Esophagus muscularis mucosa (tissue), 4 donors: ENCODE measurements at places on chromosomes 11 and 22.

- DNase-seq: no peak
These were observed 26.7 kb downstream of the SYT9 start for GRCh38 chr11:7278314-7278917.

GRCh38 chr11:69343401-69344321, 49.7 kb downstream of the MYEOV start:
- peak; percentile 68 for DNase-seq

- DNase-seq: peak; percentile 98
These were observed 61.5 kb downstream of the ENDOD1 start for GRCh38 chr11:95150956-95151684.

GRCh38 chr11:109507836-109508561, 86.0 kb downstream of the C11orf87 start:
- no peak for DNase-seq

DNA sequence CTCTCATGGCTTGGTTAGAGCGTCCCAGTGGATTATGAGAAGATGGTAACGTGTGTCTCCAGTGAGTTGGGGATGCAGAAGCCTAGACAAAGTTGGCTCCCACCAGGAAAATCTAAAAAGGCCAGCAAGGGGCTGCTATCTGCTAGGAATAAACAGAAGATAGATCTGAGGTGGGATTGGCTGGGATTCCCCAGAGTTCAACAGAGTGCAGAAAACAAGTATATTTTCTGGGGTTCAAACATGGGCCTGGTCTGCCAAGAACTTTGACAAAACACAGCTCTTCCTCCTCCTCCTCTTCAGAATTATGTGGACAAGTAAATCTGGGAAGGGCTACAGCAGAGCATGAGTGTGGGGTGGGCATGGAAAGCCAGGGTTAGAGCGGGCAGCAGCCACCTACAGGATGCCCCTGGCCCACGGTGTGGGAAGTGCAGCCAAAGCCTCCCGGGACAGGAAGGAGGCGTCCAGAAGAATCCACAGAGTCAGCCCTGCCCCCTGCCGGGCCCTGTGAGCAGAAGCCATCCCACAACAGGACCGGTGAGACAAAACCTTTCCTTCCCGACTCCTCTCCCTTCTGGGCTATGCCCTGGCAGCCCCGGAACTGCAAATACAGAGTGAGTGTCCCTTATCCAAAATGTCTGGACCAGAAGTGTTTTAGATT, 67.1 kb downstream of the CD82 start:
- DNase-seq: peak; percentile 89

DNA sequence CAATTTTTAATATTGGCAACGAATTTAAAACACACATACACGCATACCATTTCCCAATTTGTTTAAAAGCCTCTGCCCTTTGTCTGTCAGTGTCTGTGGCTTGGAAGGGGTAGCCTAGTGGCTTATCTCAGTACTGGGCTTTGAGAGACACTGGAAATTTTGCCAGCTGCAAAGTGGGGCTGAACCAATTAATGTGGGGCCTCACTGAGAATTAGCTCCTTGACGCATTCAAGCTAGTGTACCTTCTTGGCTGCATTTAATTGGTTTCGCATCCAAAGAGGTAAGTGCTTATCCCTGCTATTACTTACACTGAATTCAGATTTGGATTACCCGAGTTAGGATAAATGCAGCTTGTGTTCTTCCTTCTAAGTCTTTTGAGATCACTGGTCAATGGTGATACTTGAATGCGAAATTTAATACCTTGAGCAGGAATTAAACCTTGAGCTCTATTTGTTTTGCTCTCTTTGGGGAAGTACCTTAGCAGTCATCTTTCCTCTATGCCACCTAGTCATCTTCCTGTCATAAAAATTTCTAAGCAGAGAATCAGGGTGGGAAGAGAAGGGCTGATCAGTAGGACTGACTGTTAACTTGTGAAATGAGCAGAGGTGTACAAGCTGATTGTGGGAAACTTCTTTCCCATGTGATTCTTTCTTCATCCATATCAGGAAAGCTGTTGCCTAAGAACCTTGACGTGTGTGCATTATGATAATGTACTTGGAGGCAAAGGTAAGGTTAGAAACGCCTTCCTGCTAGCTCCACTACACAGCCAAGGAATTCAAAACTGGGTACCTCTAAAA, 187.7 kb upstream of the E2F8 start:
- DNase-seq: peak; percentile 24

- no peak for DNase-seq
These were observed 79.8 kb downstream of the TEAD1 start for GRCh38 chr11:12754021-12754420.

- DNase-seq: no peak
These were observed 13.7 kb downstream of the NFRKB start for GRCh38 chr11:129881570-129882170.

DNA sequence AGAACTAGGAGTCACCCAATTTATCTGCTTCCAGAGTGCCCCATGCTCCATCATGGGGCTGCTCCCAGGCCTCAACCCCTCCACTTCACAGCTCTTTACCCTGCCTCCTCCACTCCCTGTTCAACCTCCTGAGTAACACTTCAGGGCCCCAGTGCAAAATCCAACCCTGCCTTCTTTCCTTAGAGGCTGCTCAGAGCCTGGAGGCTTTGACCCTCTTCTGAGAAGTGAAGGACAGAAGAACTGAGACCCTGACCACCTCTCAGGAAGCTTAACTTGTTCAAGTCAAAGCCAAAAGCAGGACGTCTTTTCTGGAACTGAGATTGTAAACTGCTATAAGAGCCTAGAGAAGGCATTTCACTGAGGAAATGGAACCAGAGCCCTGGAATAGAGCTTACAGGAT, 15.5 kb downstream of the EIF3F start:
- peak; percentile 64 for DNase-seq

DNA sequence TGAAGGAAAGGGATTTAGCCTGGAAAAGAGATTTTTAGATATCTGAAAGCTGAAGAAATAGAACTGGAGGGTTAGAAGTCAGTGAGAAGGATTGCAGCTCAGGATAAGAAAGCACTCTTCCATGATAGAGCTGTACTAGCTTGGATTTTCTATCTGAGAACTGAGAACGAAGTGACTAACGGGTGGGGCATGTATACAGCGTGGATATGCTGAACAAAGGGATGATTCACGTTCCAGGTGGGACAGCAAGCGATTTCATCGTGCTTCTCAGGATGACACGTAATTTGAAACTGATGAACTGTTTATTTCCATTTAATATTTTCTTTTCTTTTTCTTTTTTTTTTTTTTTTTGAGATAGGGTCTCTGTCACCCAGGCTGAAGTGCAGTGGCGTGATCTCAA, 53.0 kb downstream of the GRAMD1B start:
- DNase-seq: no peak

DNA sequence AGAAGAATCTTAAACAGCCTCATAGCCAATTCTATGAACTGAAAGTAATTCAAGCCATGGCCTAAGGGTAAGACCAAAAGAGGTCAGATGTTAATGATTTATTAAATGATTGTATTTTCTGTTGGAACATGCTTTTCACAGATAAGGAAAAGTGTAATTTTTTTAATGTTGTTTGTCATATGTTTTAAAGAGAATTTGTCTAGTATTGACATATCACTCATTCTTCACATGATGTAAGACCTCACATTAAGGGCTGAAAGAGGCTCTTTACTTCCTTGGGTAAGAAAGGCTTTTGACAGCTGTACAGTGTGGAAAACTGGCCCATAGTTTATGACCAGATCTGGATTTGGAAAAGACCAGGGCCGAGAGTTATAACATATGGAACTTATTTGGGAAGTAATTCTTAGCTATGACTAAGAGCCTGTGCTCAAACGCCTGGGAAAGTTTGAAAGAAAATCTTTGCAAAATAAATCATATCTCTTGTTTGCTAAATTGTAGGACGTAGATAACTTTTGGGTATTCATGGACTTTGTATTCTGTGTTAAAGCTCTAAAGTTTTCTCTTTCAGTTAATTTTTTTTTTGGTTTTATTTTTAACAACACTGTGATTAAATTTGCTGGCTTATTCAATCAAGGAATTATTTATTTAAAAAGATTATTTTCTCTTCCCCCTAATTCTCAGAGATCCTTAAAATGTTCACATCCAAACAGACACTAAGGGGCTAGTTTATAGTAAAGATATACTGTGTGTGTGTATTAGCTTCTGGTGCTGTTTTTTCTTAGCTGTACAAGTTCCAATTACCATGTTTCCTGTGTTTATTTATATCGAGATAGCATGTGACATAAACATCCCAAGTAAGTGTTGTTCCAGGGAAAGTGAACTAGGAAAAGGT, 162.2 kb downstream of the ARHGAP42 start:
- DNase-seq: no peak

DNA sequence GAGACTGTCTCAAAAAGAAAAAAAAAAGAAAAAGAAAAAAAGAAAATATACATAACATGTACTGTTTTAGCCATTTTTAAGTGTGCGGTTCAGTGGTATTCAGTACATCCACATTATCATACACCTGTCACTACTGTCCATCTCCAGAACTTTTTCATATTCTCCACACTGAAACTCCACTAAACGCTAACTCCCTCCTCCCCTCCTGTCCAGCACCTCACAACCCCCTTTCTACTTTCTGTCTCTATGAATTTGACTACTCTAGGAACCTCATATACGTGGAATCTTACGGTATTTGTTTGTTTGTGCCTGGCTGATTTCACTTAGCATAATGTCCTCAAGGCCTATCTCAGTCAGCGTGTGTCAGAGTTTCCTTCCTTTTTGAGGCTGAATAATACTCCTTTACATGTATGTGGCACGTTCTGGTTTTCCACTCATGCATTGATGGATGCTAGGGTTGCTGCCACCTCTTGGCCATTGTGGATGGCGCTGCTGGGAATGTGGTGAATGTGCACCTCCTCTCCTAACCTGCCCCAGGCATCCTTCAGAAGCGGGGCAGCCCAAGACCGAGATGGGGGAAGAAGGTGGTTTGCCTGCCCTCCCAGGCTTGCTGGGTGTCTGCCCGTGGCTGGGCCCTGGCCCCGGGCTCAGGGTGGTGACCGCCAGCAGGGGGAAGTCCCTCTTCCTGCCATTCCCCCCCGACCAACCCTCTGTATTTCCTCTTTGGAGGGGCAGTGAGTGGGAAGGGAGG, 60.5 kb downstream of the BCR start:
- DNase-seq: no peak

DNA sequence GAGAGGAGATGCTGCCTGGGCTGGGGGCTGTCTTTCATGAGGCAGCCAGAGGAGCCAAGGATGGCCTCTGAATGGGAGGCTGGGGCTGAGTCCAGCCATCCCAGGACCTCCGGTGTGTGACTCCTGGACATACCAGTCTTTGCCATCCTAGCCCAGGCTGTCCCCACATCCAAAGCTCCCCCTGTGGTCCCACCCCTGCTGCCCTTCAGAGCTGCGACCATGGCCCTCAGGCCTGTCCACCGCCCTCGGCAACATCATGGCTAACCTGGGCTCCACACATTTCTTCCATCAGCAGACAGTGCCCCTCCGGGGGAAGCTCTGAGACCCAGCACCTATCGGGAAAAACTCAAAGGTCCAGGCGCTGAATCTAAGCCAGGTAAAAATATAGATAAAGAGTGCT, 324.4 kb downstream of the MN1 start:
- no peak for DNase-seq

DNA sequence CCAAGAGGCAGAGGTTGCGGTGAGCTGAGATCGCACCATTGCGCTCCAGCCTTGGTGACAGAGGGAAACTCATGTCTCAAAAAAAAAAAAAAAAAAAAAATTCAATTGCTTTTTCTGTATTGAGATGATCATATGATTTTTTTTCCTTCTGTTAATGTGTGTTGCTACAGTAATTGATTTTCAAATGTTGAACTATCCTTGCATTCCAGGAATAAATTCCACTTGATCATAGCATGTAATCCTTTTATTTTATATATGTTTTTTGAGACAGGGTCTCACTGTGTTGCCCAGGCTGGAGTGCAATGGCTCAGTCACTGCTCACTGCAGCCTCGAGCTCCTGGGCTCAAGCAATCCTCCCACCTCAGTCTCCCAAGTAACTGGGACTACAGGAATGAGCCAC, 33.3 kb downstream of the MOV10L1 start:
- no peak for DNase-seq

- DNase-seq: no peak
These were observed 35.0 kb downstream of the LRP5 start for GRCh38 chr11:68347345-68347744.

DNA sequence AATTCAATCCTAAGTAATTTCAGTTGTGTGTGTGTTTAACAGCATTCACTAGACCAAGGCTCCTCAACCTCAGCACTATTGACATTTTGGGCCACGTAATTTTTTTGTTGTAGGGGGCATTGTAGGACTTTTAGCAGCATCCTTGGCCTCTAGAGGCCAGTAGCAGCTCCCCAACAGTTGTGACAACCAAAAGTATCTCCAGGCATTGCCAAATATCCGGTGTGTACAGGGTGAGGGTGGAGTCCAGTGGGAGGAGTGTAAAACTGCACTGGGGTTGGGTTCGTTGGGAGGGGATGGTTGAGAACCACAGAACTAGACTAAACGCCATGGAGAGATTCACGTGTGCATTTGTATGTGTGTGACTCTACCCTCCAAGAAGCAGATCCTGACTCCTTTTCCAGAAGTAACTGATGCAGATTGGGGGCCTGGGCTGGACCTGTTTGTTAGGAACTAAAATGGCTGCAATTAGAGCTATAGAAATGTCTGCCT, 5.9 kb upstream of the PHF21A start:
- DNase-seq: no peak

GRCh38 chr11:66359662-66360087, 11.9 kb downstream of the SLC29A2 start:
- DNase-seq: no peak

DNA sequence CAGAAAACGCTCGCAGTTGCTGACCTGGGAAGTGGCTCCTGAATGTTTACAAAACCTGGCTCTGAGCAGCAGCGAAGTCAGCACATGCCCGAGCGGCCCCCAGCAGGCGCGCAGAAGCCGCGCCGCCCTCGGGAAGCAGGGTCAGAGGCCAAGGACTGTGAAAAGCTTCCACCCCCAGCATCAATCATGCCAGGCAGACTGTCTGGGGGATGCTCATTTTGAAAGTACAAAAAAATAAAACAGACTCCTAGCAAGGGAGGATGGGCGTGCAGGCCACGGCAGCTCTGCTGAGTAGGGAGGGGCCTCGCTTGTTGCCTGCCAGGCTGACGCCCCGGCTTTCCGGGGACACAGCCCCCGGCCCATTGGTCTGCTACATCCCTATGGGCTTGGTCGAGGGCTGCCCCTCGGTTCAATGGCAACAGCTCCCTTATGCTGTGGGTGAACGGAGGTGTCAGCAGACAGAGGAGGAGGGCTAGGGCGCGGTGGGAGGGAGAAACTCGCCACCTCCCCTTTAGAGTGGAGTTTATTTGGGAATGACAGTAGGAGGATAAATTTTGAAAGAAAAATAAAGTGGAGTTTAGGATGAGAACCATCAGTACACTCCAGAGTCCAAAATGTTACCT, 37.7 kb upstream of the GNB1L start:
- DNase-seq: no peak

GRCh38 chr11:9992306-9992705, 301.7 kb downstream of the SBF2 start:
- DNase-seq: no peak

DNA sequence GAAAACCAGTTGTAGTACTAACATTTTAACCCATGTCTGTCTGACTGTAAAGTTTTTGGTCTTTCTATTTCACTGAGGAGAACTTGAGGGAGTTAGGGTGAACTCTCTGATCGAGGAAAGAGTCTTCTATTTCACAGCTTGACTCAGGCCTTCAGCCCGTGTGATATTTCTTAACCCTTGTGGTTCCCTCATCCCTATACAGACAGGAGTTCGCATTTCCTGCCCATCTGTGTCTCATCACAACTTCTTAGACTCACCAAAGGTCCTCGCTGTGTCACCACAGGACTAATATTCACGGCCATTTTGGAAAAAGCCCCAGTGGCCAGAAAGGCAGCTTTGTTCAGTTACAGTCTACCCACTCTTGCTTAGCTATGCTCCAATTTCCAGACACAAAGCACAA, 172.8 kb downstream of the FAM181B start:
- DNase-seq: no peak

GRCh38 chr11:45872651-45873356, 12.6 kb upstream of the MAPK8IP1 start:
- DNase-seq: no peak
